Thyroid gland (tissue), 4 donors: ENCODE measurements at places on chromosomes 3 and 15. TPM values are rescaled to one million over a fixed set of nuclear protein-coding genes. Genes with fewer than 3 reads are reported as not detected.

GRCh38 chr3:190319660-190320059 lies 2.6 kb downstream of the CLDN1 start:
- DNase-seq, result peak; percentile 7

GRCh38 chr3:46701181-46701939 lies at the start of gene TMIE:
Gene TMIE (plus strand): TSS chr3:46701392. CDS start chr3:46701488, 96 bp downstream.
- DNase-seq, result no peak

DNA sequence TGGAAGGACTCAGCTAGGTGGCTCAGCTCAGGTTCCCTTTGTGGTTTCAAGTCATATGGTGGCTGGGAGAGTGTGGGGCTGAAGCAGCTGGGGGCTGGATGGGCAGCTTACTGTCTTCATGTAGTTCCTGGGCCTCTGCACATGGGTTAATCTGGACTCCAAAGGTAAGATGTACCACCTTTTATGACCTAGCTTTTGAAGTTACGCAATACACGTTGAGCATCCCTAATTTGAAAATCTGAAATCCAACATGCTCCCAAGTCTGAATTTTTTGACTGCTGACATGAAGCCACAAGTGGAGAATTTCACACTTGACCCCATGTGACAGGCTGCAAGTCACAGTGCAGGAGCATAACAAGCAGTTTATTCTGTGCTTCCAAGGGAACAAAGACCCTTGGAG lies 173.7 kb downstream of the KBTBD8 start:
- no peak for DNase-seq

- no peak for DNase-seq
Measured at GRCh38 chr15:83292317-83292716, 7.9 kb upstream of the BNC1 start.

DNA sequence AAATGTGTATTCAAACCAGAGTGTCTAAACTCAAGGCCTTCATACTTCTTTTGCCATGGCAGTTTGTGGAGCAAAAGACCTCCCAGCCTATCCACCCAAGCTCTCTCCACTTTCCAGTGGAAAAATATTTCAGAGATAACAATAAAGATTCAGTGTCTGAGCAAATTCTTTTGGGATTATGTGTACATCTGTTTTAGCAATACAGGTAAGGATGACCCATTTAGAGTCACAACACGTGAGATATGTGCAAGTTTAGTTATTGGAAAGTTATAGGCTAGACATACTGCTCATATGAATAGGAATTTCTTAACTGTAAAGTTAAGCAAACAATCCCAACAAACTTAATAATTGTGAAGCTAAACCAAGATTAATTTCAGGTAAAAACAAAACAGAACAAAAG lies 174.5 kb upstream of the LRIG1 start:
- no peak for DNase-seq

GRCh38 chr3:43752905-43753304 lies 62.2 kb downstream of the ABHD5 start:
- peak; percentile 35 for DNase-seq

GRCh38 chr3:48403533-48404439 lies 26.1 kb downstream of the PLXNB1 start:
- peak; percentile 2 for DNase-seq

GRCh38 chr3:46113608-46114007 lies 86.3 kb upstream of the XCR1 start:
- DNase-seq, result no peak

- DNase-seq, result no peak
Measured at GRCh38 chr3:46467562-46467961, 2.9 kb upstream of the LTF start.

DNA sequence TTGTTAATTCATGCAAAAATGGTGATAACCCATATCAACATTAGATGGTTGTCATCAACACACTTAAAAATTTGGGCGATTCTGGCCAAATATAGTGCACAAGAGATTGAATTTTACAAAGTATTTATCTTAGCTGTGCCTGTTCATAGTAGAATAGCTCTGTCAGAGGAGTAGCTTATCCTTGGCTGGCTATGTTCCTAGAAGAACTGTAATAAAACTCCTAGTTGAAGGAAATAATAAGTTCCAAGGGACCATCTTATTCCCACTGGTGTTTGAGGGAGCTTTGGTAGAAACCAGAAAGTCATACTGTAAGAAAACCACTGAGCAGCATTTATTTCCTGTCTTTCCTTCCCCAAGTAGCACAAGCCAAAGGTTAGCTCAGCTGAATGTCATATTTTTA lies 201.8 kb downstream of the GRM7 start:
- no peak for DNase-seq

GRCh38 chr3:189013224-189013888 lies 158.4 kb upstream of the TPRG1 start:
- DNase-seq, result no peak

- DNase-seq, result no peak
Measured at GRCh38 chr3:7684182-7684715, 817.4 kb upstream of the LMCD1 start.

DNA sequence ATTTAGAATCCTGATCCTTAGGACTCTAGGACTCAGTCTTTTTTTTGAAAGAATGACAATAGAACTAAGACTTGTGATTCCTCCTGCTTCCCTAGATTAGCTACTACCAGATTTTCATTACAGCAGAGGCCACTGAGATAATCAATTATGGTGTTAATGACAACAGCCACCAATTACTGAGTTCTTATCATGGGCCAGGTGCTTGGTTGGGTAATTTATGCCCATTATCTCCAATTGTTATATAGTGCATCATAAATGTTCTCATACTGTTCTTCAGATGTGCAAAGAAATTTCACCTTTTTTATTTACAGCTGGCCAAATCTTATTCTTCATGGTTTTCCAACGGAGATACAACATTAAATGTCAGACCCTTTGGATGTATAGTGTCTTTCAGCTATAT lies 162.9 kb upstream of the CMC1 start:
- no peak for DNase-seq

DNA sequence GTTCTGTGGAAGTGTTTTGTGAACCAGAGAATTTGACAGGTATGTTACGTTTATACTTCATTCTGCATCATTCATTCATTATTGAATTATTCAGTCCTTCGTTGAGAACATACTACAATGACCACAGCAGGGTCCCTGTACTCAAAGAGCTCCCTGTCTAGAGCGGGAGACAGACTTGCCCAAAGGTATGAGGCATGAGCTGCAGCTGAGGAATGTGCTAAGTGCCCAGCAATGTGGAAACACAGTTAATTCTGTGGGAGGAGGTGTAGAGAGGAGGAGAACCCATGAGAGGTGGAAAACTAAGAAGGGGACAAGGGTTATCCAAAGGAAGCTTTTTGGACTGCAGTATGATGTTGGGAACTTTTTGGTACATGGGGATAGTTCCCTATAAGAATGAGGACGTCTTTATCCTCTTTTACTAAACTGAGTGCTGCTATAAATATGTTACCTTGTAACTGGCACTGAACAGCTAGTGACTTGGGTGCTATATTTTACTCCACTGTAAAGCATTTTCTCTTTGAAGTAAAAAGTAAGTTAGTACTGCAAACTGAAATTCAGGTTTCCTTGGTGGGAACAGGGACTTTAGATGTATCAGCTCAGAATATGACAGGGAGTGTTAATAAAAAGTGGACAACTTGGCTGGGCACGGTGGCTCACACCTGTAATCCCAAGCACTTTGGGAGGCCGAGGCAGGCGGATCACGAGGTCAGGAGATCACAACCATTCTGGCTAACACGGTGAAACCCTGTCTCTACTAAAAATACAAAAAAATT lies 5.7 kb downstream of the SMAD3 start:
- no peak for DNase-seq

- no peak for DNase-seq
Measured at GRCh38 chr3:121739902-121740301, 9.6 kb downstream of the GOLGB1 start.

DNA sequence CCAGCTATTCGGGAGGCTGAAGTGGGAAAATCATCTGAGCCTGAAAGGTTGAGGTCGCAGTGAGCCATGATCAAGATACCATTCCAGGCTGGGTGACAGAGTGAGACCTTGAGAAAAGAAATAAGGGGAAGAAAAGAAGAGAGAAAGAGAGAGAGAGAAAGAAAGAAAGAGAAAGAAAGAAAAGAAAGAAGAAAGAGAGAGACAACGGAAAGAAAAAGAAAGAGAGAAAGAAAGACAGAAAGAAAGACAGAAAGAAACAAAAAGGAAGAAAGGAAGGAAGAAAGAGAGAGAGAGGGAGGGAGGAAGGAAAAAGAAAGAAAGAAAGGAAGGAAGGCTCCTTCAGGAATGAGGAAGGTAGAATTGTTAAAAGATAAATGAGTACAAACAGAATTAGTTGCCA lies 84.5 kb downstream of the RPL22L1 start:
- DNase-seq, result no peak

DNA sequence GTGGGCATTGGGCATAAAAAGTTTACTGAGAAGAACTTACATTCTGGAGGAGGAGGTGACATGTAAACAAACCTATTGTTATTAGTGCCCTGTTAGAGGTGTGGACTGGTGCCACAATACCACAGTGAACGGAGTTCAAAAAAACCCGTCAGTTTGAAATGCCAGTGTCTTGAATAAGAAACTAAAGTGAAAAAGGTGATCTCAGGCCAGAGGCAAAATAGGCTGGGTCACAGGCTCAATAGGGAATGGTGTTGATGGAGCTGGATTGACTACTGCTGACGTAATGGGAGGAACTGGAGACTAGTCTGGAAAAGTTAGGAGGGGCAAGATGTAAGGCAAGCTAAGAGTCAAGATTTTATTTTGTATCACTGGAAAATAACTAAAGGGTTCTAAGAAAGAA lies 1.6 kb upstream of the DCBLD2 start:
- DNase-seq, result no peak

DNA sequence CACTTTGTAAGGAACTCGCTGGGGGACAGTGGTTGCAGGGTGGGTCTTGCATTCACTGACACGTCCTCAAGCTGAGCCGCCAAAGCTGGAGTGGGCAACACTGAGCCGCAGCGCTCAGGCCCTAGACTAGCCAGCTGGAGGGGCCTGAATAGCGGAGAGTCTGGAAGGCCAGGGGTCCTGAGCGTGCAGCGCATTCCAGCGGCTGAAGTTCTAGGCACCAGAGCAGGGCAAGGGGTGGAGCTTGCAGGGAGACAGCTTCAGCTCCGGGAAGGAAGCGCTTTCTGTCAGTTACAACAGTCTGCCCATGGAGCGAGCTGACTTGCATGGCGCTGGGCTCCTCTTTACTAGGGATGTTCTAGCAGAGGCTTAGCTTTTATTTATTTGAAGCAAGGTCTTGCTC lies 2.7 kb downstream of the MAP6D1 start:
- DNase-seq, result no peak

- DNase-seq, result no peak
Measured at GRCh38 chr15:33142708-33143107, 51.8 kb downstream of the FMN1 start.

DNA sequence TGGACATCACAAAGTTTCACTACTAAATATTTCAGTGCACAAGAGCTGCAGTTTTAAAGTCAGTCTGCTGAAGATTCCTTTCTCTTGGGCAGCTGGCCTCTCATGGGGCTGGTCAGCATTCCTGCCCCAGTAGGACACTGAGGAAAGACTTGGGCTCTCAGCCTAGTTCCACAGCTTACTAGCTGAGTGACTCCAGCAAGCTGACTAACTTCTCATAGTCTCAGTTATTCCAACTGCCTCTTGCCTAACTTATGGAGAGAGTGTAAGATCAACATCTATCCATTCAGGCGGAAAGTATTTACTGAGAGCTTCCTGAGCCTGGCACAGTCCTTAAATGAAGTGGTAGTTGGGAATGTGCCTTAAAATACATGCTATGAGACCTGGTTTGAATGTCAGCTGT lies 27.0 kb downstream of the TM4SF4 start:
- no peak for DNase-seq

- DNase-seq, result no peak
Measured at GRCh38 chr3:63135367-63135766, 142.7 kb upstream of the SYNPR start.

DNA sequence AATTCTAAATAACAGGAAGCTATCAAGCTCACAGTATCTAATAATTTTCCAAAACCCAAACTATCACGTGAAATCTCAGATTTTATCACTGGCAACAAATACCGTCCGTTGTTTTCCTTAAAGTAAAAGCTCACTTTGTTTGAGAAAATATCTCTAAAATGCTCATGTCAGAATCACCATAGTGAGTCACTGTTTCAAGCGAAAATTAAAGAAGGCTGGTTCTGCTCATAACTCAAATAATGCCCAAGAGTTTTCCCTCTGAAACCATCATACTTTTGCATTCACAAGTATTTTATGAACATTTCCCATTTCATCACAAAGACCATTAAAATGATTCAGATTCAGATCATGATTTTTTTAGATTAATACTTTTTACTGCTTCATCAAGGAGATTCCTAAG lies 50.6 kb downstream of the TBL1XR1 start:
- no peak for DNase-seq

DNA sequence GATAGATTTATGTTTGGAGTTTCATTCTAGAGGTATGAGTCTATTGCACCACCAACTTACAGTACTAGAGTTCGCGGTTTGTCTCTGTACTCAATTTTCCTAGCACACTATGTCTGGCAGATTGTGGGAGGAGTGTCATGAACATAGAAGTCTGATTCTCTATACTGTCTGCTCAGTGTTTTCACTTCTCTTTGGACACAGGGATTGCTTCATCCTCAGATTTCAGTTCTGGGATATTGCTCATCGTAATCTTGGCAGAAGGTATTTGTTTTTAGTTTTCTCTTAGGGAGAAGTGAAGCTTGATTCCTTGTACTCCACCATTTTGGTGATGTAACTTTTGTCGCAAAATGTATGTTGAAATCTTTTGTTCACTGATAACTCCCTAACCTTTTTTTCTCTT lies 27.8 kb upstream of the AZI2 start:
- DNase-seq, result no peak

Gene GPR160
- total RNA-seq, result 9.8 TPM

Gene SOX14
- total RNA-seq, result not detected

Gene IMPG2
- 0.27 TPM for total RNA-seq

Gene CFAP91
- total RNA-seq, result 9.4 TPM

Gene IL1RAP
- 14.6 TPM for total RNA-seq

Gene CPNE4
- not detected for total RNA-seq

Gene MYO5C
- total RNA-seq, result 130 TPM

Gene MESP2
- 0.34 TPM for total RNA-seq

Gene FAM227B
- 13.3 TPM for total RNA-seq

Gene DLG1
- total RNA-seq, result 189 TPM

Gene CADPS
- total RNA-seq, result 9.5 TPM

Gene TEX9
- 29.9 TPM for total RNA-seq

Gene AP3B2
- total RNA-seq, result 1.4 TPM

Gene GHSR
- total RNA-seq, result not detected

Gene TRIM71
- total RNA-seq, result 0.15 TPM

Gene GOLGA8S
- total RNA-seq, result 2.7 TPM

Gene TYRO3
- 1.6 TPM for total RNA-seq
